Right forelimb (tissue), 1 donor: ENCODE measurements at places on chromosomes 4 and X.

DNA sequence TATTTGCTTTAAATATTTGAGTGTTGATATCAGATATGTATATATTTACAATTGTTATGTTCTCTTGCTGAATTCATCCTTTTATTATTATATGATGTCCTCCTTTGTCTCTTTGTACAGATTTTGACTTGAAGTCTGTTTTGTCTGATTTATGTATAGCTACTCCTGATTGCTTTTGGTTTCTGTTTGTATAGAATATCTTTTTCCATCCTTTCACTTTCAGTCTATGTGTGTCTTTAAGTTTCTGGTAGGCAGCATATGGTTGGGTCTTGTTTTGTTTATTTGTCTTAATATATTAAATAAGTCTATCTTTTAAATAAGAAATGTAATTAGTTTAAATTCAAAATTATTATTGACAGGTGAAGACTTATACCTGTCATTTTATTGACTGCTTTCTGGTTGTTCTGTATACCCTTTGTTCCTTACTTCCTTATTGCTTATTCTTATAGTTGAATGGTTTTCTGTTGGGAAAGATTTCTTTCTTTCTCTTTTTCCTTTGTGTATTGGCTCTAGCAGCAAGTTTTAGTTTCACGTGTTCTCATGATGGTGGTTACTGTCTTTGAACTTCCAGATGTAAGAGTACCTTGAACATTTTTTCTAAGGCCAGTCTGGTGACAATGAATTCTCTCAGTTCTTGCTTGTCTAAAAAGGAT is 31.1 kb downstream of the RAB28 start:
- no peak for DNase-seq

- DNase-seq, result no peak
These were observed 28.3 kb upstream of the CD99L2 start for GRCh38 chrX:150926791-150927190.

- no peak for DNase-seq
These were observed 318.2 kb downstream of the PPP1R2C start for GRCh38 chrX:42459735-42460134.

GRCh38 chrX:120727452-120727851 is 97.6 kb upstream of the C1GALT1C1 start:
- DNase-seq, result no peak

DNA sequence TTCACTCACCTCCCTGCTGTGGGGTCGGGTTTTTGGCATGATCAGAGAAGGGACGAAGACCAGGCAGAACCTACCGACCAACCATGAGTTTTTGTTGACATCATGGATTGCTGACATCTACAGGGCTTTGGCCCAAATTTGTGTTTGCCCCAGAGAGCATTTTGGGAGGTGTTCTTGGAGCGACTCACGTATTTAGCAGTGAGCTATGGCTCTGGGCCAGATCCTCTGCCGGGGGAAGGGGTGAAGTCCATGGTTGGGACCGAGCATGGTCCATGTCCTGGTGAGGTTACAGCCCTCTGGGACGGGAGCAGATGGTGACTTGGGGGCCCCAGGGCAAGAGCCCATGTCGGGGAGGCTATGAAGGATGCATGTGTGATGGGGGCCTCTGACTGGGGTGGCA is 17.4 kb downstream of the SORCS2 start:
- no peak for DNase-seq

GRCh38 chrX:1741816-1742394 is 127.0 kb downstream of the ASMT start:
- DNase-seq, result no peak

DNA sequence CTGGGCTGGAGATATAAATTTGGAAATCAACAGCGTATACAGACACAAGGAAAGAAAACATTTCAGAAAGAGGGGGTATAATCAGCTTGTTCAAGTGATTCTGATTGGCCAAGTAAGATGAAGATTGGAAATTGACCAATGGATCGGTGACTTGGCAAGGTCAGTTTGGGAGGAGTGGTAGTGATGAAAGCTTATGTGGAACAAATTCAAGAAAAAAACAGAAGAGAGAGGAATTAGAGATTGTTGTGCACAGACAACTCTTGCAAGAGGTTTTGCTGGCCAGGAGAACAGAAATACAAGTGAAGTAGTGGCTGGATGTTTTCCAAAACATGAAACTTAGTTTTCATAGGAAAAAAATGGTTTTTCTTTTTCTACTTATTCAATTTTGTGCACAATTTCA is 16.3 kb downstream of the CD38 start:
- DNase-seq, result no peak

DNA sequence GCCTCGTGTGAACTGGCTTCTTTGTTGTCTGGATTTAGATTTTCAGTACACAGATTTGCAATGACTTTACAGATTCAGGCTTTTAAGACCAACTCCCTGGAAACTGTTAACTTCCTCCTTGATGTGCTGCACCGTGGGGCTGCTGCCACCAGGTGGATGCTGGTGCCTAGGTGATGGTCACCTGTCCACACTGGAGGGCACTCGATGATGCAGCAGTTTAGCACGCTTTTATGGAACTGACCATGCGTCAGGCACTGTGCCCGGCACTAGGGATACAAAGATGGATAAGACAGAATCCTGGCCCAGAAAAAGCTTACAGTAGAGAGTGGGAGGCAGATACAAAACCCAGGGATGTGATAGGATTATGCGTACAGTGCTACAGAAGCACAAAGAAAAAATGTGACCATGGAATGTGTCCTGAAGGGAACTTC is 180.7 kb downstream of the CEP135 start:
- DNase-seq, result no peak

DNA sequence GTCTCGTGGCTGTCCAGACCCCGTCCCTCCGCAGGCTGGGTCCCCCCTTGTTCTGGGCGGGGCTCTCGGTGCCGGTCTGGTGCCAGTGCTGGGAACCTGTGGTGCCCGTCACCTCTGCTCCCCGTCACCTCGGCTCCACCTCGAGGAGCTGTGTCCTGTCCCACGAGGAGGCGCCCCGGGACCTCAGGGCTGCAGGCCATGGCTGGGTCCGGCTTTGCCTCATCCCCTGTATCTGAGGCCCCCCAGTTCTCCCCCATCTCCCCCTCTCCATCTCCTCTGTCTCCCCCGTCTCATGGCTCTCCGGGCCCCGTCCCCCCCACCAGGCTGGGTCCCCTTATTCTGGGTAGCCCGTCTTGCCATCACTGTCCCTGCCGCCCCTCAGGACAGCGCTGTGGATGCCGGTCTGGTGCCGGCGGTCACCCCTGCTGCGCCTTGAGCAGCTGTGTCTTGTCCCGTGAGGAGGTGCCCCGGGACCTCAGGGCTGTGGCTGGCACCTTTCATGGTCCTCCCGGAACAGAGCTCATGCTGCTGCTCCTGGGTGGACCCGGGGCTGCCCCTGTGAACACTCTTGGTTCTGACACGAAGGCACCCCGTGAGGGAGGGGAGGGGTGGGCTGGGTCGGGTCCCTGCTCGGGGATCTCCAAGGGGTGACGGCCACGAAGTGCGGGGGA is 13.4 kb upstream of the GTPBP6 start:
- no peak for DNase-seq

GRCh38 chr4:56330691-56331090 is 56.6 kb downstream of the AASDH start:
- DNase-seq, result no peak

- DNase-seq, result no peak
These were observed 2320.1 kb downstream of the ARAP2 start for GRCh38 chr4:33924239-33924638.

- DNase-seq, result no peak
These were observed 49.7 kb downstream of the XIAP start for GRCh38 chrX:123909523-123909922.

DNA sequence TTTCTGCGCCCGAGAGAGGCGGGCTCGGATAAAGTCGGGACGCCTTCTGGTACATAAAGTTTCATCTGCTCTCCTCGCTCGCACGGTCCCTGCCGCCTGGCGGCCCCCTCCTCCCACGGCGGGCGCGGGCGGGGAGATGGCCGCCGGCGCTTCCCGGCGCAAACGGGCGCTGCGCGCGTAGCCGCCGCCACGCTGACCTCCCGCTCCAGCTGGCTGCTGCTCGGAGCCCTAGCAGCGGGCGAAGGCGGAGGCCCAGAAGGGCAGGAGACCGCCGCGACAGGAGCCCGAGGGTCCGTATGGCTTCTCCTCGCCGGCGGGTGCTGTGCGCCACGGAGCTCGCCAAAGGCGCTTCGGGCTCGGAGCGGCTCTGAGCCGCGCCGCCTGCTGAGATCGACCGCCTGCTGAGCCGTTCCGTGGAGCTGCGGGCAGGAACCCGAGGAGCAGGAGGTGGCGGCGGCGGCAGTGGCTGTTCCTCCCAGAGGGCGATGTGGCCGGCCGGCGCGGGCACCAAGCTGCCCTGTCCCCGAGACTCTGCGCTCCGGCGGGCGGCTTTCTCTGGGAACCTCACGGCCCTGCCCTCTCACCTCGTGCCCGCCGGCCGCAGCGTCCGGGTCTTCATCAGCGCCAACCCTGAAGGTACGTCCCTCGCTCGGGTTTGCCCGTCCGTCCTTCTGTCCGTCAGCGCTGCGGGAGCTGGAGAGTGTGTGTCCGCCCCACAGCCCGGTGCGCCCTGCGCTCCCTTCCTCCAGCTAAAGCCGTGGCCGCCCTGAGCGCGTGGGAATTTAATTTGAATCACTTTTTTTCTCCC is at the start of gene NWD2:
TSS of gene NWD2 (plus strand) at position 161 of the 808 bp plus-strand sequence. CDS start at position 486, 325 bp downstream.
- peak; percentile 72 for DNase-seq

- no peak for DNase-seq
These were observed 26.1 kb downstream of the RAP1GDS1 start for GRCh38 chr4:98287328-98287727.

DNA sequence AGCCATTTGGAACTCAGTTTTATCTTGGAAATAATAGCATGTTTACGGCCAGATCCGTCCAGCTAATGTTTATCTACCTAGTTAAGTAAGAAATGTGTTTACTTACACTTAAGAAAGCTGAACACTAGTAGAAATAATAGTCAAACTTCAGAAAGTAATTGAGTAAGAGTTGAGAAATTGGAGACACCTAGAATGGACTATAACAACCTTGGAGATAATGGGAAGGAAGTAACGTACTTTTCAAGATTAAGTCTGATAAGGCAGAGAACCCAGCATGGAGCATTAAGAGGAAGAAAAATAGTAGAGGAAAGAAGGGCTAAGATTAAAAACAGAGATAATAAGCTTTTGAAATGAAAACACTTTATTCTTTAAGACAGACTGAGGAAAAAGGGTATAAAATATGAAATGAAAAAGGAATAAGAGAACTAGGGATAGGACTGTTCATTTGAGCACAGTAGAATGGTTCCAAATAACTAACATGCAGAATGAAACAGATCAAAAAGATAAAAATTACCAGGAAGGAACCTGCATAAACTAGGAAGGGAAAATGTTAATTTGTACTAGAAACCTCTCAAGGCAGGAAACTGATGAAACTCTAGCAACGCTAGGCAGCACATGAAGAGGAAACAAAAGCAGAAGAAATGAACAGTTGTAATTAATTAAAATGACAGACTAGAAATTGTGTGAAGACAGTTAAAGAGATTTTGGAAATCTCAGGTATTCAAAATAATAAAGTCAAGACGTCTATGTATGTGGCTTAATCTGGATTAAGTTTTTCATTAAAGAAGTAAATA is 71.7 kb downstream of the FBXW7 start:
- no peak for DNase-seq

DNA sequence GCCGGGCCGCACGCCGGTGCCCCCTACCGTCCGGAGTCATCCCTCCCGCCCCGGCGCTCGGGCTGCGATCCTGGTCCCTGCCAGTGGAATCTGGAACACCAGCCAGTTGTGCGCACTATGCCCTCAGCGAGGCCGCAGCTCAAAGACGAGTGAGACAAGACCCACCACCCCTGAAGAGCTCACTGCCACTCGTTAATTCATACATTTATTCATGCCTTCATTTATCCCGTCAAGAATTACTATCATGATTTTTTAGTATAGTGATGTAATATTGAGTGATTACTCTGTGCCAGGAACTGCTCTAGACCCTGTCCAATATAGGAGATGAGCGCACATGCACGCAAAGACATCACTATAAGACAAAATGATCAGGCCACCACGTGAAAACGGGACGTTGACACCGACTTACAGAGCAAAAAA is 247 bp upstream of the PPA2 start:
- DNase-seq, result peak; percentile 92

- DNase-seq, result no peak
These were observed 5.3 kb downstream of the MPC1L start for GRCh38 chrX:40628506-40628905.

DNA sequence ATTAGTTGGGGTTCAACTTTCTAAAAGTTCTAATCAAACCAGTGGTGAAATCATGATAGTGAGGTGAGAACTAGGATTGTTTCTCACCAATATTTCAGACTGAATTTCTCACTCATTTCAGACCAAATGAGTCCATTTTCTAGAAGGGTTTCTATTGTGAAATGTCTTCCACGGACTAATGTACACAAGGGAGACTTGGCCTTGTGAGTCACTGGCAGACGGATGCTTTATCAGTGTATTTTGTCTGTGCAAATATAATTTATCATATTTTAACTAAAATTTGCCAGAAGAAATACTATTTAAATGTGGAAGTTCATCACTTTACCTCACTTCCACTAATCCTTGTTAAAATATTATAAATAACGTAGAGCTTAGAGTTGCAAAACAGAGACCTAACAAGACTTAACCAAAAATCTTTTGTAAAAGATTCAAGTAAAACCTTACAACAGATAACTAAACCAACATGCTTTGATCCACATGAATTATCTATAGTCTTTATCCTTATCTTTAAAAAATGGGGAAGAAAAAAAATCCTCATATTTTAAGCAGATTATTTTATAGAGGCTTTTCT is 506.0 kb upstream of the FAM241A start:
- no peak for DNase-seq

DNA sequence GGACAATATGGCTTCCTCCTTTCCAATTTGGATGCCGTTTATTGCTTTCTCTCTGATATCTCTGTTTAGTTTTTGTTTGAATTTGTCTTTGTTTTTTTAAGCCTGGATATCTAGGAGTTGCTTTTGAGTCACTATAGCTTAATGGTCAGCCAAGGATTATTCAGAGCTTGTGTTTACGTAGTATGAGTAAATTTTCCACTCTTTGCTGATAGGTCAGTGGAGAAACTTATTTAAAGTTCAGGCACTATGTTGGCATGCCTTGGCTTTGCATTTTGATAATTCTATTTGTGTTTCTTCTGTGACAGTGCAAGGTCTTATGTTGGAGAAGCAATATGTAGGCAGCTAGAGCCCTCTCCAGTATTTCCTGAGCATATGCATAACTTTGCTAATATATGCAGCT is 315.2 kb downstream of the GRID2 start:
- no peak for DNase-seq
